Sigmoid colon (tissue), 7 donors: ENCODE measurements at places on chromosomes 2 and 18.

- DNase-seq, result no peak
Observed at GRCh38 chr2:168939918-168940317, 38.8 kb downstream of the G6PC2 start.

GRCh38 chr2:14074691-14075090 is 557.8 kb upstream of the LRATD1 start:
- DNase-seq, result no peak

DNA sequence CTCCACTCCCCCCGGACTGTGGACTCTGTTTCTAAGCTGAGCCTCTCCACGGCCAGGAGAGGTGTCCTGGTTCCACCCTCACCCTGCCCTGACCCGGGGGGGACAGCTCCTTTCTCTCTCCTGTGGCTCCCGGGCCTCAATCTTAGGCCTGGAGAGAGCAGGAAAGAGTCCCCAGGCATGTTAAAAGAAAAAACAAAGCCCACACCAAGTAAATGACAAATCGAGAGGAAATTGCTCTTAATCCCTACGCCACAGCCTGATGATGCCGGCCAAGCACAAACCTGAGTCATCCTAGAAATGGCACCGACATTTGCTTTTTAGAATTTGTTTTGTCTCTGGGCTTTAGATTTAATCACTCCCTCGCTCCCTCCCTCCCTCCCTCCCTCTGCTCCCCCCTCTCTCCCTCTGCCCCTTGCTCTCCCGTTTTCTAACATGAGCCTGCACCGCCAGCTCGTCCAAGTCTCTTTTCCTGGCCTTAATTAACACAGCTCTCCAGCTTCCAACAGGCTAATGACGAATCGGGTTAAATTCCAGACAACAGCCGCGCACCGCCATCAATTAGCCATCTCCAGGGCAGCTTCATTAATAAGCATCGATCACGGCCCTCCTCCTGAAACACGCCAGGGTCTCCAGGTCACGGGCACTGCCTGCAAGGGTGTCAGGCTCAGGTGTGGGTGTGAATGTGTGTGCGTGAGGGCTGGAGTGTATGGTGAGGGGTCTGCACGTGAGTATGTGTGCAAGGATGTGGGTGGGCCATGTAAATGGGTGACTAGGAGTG is 230.8 kb downstream of the CELF4 start:
- no peak for DNase-seq

- no peak for DNase-seq
Observed at GRCh38 chr2:210170196-210170445, 1.1 kb downstream of the KANSL1L start.

GRCh38 chr2:22882011-22882410 is 503.0 kb upstream of the KLHL29 start:
- no peak for DNase-seq

GRCh38 chr2:136059036-136059472 is 58.9 kb downstream of the CXCR4 start:
- DNase-seq, result no peak

DNA sequence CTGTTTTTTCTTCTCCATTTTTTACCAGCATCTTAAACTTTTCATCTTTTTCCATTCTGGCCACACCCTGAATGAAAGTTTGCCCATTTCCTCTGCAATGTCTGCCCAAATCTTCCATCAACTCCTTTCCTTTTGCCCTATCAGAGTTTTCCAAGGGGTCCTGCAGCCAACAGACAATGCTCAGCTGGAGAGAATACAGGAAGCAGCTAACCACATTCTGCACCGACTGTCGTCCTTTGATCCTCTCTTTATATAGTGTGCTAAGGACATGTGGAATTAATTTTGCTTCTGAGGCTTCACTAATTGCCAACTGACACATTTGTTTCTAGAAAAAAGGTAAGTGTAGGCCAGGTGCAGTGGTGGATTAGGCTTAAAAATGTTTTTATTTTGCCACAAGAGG is 50.5 kb upstream of the DLX2 start:
- DNase-seq, result no peak

DNA sequence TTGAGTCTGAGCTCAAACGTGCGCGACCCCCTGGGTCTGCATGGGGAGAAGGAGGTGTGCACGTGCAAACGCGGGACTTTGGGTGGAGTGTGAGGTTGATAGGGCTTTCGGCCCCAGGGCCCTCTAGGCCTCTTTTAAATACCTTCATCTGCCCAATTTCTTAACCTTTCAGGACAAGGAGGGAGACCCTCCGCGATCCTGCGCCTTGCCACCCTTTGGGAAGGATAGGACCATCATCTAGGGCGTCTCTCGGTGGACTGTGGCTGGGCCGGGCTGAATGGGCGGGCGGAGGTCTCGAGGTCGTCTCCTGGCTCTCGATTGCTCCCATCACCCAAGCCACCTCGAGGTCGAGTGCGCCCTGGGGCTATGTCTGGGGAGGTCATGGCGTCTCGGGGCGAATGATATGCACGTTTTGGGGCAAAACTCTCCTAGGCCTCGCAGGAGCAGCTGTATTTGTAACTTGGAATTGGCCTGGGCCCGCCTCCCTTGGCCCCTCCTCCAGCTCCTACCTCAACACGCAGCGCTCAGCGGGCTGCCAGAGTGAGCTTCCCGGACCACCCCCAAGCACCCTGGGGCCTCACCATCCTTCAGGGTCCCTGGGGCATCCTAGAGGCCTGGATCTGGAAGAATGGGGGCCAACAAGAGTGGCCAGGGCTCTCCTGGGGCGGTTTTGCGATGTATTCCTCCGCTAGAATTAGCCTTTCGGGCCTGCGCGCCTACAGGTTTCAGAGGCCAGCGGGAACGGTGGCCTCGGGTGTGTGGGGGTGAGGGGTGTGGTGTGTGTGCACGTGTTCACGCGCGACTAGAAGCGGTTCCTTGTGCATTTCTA is 8.7 kb upstream of the SIX3 start:
- DNase-seq, result no peak

GRCh38 chr2:99822474-99823207 is 319.7 kb downstream of the AFF3 start:
- DNase-seq, result no peak

DNA sequence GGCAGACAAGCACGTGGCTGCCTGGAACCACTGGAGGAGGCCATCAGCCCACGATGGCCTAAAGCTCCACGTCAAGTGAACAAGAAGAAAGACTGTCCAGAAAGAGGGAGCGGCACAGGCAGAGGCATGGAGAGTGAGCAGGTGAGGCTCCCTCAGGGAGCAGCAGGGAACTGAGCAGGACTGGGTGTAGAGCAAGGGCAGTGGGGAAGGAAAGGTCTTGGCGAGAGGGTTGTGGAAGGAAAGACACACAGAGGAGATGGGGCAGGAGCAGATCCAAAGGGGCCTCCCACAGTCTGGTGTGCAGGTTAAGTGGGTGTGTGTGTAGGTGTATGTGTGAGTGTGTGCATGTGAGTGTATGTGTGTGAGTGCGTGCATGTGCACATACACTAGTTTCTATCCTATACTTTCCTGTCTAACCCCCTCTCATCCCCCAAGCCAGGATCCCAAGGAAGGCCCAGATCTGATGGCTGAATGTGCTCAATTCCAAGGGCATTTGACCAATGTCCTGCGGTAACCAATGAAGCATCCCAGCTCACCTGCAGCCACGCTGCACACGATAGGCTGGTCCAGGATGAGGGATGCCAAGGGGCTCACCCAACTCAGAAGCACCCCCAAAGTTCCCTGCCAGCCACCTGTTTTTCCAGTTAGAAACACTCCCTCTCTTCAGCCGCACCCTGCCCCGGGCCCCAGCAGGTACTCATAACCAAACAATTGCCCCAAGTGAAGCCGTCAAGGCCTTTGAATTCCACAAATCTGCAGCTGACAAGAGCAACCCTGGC is 262.5 kb upstream of the RAB6C start:
- DNase-seq, result no peak
